CD4-positive, alpha-beta memory T cell (primary cell): ENCODE measurements at places on chromosomes 2 and 18. TPM values are rescaled to one million over a fixed set of nuclear protein-coding genes. Genes with fewer than 3 reads are reported as not detected.

The CHRNG gene
- not detected for polyA plus RNA-seq

GRCh38 chr2:14975381-14975780 is 342.9 kb downstream of the LRATD1 start:
- DNase-seq, result no peak

DNA sequence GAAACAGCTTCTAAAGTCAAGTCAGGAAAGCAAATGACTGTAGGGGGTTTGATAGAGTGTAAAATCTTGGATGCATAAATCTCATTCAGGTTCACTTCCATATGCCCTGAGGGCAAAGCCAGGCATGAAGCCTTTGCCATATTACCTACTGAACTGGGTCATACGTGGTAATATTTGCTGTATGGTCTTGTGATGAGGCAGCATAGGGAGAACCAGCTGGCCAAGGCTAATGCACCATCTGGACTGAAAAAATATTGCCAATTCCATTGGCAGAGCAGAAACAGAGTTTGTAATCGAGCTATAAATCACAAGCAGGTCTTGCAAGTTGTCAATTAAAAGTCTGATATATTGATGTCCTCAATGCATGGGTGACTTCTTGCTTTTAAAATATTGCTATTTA is 243.8 kb downstream of the ERBB4 start:
- no peak for DNase-seq

GRCh38 chr18:3878401-3878800 is 428.4 kb downstream of the TGIF1 start:
- DNase-seq, result no peak

- no peak for DNase-seq
These were observed 11.5 kb downstream of the VPS4B start for GRCh38 chr18:63410792-63411191.

DNA sequence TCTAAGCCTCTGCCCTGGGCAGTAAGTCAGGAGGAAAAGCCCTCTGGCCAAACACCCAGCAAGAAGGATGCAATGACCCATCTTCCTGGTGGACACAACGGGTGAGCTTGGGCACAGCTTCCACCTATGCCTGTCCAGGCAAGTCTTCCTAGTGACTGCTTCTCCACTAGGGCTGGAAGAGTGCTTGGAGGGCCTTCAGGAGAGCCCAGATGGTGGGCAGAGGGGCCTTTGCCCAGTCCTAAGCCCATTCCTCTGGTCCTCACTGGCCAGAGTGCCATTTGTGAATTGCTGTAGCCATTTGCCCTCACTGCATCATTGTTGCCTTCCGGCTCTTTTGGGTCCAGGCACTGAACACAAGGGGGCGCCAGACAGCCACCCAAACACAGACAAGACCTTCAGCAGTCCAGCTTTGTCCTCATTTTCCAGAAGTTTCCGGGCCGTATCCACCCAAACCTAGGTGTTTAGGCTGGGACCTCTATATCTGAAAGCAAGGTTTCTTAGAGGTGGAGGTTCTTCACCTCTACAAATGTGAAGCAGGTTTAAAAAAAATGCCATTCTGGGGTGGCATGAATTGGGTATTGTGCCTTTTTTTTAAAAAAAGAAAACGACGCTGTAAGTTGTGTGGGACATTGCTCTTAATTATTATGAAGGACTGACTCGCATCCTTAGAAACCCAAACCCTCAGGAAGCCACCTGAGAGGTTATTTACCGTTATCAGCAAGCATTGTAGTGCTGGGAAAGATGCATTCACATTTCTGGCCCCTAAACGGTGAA is 29.5 kb downstream of the PAX8 start:
- DNase-seq, result peak; percentile 79

- DNase-seq, result no peak
These were observed 174.5 kb downstream of the MAIP1 start for GRCh38 chr2:200129721-200130462.

DNA sequence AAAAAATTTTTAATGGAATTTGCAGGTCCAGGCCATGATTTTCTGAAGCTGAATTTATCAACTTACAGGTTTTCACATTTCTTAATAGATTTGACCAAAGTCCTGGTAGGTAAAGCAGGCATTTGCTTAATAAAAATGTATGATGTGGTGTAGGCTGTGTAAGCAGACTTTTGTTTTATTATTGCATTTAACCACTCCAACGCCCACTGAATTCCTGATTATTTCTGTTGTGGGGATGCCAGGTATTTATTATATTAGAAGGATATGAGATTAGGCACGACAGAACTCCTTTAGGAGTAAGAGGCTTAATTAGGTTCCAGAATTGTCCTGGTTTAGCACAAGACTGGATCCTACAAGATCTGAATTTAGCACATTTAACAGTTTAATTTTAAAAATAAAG is 111.1 kb downstream of the ADCYAP1 start:
- DNase-seq, result no peak
